ENCODE measurements at places on chromosomes 13 and 19.

GRCh38 chr19:15263361-15263985 is 31.2 kb upstream of the EPHX3 start:
- no peak for DNase-seq

DNA sequence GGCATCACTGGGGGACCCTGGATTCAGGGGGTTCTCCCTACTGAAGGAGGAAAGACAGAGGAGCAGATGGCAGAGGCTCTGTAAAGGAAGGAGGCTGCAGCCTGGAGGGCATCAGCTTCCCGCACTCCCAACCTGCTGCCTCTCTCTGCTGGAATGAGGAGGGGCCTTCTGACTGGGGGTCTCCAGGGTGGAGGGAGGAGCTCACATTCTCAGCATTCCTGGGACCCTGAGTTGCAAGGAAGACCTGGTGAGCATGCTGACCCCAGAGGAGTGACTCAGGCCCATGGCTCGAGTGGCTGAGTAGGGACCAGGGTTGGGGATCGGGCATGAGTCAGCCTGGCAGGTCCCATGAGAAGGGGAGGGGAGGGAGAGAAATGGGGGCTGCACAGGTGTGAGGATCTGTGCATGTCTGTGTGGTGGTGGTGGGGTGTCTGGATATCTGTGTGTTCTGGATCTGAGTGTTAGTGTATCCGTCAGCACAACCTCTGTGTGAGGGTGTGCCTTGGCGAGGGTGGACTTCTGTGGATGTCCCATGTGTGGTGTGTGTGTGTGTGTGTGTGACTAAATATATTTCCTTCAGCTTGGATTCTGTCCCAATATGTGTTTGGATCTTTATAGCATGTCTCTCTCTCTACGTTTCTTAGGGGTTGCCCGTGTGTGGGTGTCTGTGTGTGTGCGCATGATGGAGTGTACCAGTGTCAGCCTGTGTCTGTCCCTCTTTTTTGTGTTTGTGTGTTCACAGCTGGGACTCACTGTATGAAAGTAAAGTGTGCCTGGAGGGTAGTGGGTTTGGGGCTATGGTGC is 4.6 kb downstream of the AXL start:
- DNase-seq: no peak

DNA sequence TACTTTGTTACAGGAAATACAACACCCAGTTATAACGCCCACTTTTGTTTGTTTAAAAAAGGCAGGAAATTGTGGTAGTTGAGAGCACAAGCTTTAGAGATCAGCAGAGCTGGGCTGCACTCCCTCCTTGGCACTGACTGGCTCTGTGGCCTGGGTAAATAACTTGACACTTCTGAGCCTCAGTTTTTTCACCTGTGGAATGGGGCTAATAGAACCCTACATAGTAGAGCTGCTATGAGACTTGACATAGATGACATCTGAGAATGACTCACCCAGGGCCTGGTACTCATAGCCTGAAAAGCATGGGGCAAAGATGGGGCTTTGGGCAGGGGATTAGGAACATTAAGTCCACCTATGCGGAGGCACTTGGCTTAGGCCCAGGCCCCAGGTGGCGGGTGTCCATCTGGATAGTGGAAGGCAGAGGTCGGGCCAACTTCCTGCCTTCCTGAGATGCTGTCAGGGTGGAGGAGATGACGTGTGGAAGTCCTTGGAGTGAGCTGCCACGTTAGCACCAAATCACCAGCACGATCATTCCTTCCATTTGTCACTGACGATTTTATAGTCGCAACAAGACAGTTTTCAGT is 159.1 kb downstream of the KATNAL1 start:
- DNase-seq: peak; percentile 66

GRCh38 chr13:73898276-73898675 is 235.9 kb downstream of the KLF12 start:
- no peak for DNase-seq

DNA sequence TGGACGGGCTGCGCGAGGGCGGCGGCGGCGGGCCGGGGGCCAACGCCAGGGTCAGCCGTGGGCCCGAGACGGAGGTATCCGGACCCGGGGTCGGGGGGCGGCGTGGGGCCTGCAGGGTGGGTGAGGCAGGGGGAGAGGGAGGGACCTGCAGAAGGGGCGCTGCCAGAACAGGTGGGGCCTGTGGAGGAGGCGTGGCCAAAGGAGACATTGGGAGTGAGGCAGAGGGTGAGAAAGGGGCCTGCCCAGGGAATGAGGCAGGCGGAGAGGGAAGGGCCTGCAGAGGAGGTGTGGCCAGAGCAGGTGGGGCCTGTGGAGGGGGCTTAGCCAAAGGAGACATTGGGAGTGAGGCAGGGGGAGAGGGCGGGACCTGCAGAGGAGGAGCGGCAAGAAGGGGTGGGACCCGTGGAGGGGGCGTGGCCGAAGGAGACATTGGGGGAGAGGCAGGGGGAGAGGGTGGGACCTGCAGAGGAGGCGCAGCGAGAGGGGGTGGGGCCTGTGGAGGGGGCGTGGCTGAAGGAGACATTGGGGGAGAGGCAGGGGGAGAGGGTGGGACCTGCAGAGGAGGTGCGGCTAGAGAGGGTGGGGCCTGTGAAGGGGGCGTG is 4.2 kb downstream of the PRR36 start:
- peak; percentile 37 for DNase-seq

- DNase-seq: no peak
Measured at GRCh38 chr13:73397496-73398305, 338.9 kb downstream of the KLF5 start.

DNA sequence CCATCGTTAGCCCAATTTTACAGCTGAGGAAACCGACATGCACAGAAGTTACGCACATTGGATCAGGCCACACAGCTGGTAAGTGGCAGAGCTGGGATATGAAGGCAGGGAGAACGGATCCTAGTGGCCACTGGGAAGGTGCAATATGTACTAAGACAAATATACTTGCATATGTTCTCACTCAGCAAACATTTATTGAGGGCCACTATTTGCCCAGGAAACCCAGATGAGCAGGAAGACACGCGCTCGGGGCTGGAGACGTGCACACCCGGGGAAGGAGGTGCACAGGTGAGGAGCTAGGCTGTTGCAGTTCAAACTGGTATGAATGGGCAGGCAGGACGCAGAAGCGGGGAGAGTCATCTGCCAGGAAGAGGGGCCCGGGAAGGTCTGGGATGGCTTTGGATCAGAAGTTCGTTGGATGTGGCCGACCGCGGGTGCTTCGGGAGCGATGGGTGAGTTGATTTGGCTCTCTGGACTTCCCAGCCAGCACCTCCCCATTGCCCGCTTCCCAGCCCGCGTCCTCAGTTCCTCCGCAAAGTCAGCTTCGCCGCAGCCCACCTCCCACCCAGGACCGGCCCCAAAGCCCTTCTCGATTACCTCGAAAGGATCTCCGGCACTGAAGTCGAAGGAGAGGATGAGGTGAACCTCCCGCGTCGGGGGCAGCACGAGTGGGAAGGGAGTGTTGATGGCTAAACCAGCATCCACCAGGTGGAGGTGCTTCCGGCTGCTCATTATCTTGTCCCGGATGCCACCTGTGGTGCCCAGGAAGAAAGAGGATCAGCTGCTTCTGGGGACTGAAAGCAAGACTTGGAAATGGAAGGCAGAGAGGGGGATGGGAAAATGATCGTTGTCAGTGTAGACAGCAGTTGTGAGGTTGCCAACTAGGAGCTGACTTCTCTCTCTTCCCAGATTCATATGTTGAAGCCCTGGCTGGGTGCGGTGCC is 17.8 kb upstream of the CABP5 start:
- DNase-seq: no peak

- no peak for DNase-seq
Measured at GRCh38 chr13:113630804-113631203, 27.2 kb downstream of the ATP4B start.

DNA sequence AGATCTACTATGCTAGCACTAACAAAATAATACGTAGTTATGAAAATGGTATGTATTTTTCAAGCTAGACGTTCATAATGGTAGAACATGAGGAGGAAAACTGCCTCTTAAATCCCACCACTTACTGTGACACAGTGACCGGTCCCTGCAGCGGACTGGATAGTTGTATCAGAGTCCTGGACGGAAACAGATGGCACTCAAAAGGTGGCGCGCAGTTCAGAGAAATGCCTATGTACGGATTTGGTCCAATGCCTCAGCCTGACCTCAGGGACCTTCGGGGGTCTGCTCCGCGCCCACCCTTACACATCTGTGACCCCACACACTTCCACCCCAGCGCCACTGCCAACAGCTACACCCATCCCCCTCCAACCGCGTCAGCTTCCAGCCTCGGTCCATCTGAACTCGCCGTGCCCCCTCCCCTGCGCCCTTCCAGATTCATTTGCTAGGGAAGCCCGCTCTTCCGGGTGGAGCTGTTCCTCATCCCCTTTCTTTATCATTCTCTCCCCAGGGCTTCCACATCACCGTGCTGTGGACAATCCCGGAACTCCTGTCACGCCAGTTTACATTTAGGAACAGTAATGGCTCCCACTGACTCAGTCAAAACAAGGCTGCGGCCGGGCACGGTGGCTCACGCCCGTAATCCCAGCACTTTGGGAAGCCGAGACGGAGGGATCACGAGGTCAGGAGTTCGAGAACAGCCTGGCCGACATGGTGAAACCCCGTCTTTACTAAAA is 792 bp upstream of the LENG8 start:
- DNase-seq: no peak

- no peak for DNase-seq
Measured at GRCh38 chr19:16154557-16154956, 11.1 kb downstream of the HSH2D start.

DNA sequence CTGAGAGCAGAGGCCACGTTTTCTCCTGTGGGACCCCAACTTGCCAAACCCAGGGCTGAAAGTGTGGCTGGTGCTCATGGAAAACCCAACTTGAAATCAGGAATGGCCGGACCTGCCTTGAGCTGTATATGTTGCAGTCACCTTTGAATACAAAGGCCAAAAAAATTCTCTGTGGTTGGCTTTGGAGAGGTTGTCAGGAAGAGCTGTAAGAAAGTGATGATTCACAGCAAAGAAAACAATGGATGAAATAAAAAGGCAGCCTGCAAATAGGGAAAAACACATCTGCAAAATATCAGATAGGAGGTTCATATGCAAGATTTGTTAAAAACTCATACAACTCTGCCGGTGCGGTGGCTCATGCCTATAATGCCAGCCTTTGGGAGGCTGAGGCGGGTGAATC is 715.8 kb downstream of the UQCRFS1 start:
- DNase-seq: no peak
